ENCODE measurements at places on chromosomes 5 and 9.
A peak's percentile ranks its signal among the peaks of the same experiment; 100 is the strongest.

- DNase-seq: no peak
These were observed 22.1 kb downstream of the NTRK2 start for GRCh38 chr9:84691634-84692033.

DNA sequence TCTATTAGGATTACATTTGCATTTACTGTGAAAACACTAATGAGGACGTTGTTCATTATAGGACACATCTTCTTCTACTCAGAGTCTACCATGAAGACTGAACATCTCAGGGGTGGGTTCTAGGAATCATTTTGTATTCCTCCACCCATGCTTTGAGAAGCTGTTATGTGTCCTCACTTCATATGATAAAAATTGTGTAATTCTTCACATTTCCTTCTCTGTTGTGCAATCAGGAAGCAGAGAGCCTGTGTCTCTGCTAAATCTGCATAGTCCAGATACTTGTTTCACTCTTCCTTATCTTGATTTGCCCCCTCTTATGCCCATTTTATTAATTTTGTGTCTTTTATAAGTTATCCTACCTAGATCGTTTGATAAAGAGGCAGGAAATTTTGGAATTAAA, 97.8 kb upstream of the IQGAP2 start:
- DNase-seq: no peak

GRCh38 chr9:130372057-130372456, 72.7 kb upstream of the ASS1 start:
- no peak for DNase-seq

DNA sequence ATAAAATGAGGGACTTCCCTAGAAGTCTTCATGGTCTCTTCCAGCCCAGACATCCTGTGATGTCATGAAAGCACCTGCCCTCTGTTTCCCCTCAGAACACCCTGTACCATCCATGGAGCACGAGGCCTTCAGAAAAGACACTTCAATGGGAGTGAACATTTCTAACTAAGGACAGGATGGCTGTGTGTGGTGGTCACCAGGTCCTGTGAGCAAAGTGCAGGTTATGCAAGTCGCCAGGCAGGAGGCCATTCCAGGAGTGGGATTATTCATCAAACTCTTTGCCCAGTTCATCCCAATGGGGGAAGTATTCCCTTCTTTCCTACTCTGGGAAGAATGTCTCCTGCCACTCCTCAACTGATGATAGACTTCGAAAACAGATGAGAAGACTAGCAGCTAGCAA, 80.5 kb downstream of the SLC1A3 start:
- DNase-seq: no peak

GRCh38 chr5:1310118-1310517, 15.2 kb upstream of the TERT start:
- DNase-seq: no peak

GRCh38 chr9:93132946-93133680, 938 bp downstream of the NINJ1 start:
- DNase-seq: peak; percentile 57

GRCh38 chr5:173757403-173758209, 130.5 kb upstream of the CPEB4 start:
- DNase-seq: no peak

GRCh38 chr5:178487911-178488600, 102.1 kb downstream of the COL23A1 start:
- DNase-seq: no peak

- DNase-seq: no peak
These were observed 74.3 kb downstream of the NDFIP1 start for GRCh38 chr5:142182840-142183239.

GRCh38 chr5:81708889-81709288, 42.0 kb downstream of the SSBP2 start:
- DNase-seq: no peak

- DNase-seq: no peak
These were observed 8.2 kb downstream of the PHYKPL start for GRCh38 chr5:178224403-178224802.

DNA sequence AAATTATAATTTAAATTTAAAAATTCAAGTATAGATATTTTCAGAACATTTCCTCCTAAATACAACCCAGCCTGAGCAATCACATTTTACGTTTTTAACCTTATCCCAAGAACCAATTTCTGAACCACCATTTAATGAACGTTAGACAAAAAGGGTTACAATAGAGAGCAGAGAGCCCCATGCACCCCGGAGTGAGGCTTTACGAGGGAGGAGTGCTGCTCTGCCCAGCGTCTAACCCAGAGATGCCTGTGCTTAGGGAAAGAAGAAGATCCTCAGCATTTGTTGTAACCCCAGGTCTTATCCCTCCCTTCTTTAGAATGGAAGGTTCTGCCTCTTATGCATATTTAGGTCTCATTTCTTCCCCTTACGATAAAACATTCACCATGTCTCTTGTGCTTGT, 169.1 kb downstream of the ICE1 start:
- DNase-seq: no peak

- DNase-seq: no peak
These were observed 6.2 kb downstream of the GZMA start for GRCh38 chr5:55108661-55109060.

DNA sequence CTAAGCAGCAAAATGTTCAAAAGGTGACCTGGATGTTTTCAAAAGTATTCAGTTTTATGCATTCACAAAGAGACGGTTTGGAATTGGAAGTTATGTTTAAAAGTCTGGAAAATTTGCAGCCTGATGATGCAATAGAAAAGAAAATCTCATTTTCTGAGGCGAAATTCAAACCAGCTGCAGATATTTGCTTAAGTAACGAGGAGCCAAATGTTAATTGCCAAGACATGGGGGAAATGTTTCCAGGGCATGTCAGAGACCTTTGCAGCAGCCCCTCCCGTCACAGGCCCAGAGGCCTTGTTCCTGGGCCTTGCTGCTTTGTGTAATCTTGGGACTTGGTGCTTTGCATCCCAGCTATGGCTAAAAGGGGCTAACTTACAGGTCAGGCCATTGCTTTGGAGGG, 228.2 kb downstream of the MAN2A1 start:
- no peak for DNase-seq

GRCh38 chr9:108897324-108898096, 35.4 kb downstream of the ACTL7A start:
- no peak for DNase-seq

DNA sequence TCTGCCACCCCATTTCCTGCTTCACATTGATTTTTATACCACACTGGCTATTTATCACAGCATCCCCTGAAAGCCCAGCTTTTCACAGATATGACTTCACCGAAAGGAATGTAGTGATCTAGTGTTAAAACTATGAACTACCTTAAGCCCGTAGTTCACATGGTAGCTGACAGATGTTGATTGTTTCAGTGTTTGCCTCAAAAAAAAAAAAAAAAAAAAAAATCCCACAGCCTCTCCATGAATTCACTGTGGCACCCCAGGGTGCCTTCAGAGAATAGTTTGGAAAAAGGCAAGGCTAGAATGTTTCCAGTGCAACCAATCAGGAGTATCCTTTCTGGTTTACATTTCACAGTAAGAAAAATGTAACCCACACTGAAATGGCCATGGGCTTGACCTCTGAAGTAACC, 37.1 kb downstream of the GLIS3 start:
- DNase-seq: peak; percentile 74

GRCh38 chr9:95087659-95088242, 229.8 kb downstream of the FANCC start:
- DNase-seq: no peak

- DNase-seq: no peak
These were observed 24.1 kb upstream of the RPL26L1 start for GRCh38 chr5:172935096-172935495.

GRCh38 chr5:54171645-54172384, 138.6 kb downstream of the ARL15 start:
- DNase-seq: peak; percentile 78

- DNase-seq: no peak
These were observed 7.2 kb downstream of the ENTREP1 start for GRCh38 chr9:69332067-69332685.

- DNase-seq: peak; percentile 84
These were observed 149.0 kb downstream of the SSBP2 start for GRCh38 chr5:81601919-81602318.
